IPS DF 19.7 (cell line): ENCODE measurements at places on chromosomes 7 and 10.

- no peak for DNase-seq
These were observed 175.4 kb downstream of the ARID5B start for GRCh38 chr10:62076891-62077290.

GRCh38 chr10:49585387-49585786 is 24.7 kb upstream of the SLC18A3 start:
- no peak for DNase-seq

DNA sequence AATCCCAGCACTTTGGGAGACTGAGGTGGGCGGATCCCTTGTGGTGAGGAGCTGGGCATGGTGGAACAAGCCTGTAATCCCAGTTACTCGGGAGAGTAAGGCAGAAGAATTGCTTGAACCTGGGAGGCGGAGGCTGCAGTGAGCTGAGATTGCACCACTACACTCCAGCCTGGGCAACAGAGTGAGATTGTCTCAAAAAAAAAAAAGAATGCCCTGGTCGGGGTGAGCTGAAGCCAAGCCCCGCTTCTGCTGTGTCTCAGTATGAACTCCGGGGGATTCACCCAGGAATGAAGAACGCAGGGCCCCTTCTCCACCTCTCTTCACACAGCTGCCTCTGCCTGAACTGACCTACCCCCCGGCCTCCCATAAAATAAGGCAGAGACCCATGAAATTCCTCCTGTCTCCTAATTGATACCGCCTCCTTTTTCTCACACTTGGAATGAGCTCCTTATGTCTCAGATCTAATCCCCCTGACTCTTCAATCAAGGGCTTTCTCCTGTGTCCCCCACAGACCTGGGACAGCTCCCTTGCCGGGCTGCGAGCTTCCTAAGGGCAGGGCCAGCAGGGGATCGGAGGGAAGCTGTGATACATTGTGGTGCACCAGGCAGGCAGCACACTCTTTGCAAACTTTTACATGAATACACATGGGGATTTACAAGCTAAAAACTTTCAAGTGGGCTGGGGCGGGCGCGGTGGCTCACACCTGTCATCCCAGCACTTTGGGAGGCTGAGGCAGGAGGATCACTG is 911 bp upstream of the ZP3 start:
- DNase-seq: no peak

DNA sequence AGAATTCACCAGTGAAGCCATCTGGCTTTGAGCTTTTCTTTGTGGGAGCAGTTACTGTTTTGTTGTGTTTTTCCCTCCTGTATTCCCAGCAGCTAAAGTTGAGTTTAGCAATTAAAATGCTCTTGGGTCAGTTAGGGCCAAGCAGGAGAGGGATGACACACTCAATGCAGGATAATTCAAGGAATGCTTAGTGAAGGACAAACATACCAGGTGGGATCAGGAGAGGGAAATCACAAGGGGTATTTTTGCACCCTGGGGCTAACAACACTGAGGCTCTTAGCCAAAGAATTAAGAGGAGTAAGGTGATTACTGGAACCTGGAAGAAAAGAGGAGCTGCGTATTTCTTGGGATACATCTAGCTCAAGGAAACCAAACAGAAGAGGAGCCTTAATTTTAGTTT is 82.4 kb upstream of the KCND2 start:
- DNase-seq: peak; percentile 35

- DNase-seq: peak; percentile 28
These were observed 43.4 kb upstream of the ELMO1 start for GRCh38 chr7:37491919-37492694.

DNA sequence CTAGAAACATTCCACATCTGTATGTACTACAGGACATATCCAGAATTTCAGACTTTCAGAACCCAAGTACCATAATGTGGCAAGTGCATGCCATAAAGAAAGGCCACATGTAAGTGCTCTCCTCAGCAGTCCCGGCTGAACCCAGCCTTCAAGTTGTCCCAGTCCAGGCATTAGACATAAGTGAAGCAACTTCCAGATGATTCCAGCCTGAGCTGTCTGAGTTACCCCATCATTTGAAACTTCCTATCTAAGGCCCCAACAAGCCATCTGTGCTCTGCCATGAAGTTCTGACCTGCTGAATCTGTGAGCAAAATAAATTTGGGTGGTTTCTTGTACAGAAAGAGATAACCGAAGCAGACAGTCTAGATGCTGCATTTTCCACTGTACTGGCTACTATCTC is 218.8 kb downstream of the IPMK start:
- no peak for DNase-seq

GRCh38 chr10:117133273-117134055 is 4.6 kb downstream of the VAX1 start:
- no peak for DNase-seq

DNA sequence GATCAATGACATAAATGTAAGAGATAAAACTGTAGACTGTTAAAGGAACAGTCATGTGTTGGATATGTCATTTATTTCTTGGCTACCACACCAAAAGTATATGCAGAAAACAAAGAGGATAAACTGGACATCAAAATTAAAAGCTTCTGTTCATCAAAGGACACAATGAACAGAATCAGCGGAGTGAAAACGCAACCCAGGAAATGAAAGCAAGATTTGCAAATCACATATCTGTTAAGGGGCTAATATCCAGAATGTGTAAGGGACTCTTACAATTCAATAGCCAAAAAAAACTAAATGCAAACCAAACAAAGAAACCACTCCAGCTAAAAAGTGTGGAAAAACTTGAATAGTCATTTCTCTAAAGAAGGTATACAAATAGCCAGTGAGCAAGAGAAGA is 164.3 kb downstream of the ZMYND11 start:
- DNase-seq: no peak

GRCh38 chr7:105907129-105907846 is 30.9 kb upstream of the ATXN7L1 start:
- DNase-seq: no peak

GRCh38 chr7:12111422-12112405 is 99.4 kb upstream of the TMEM106B start:
- DNase-seq: peak; percentile 45

DNA sequence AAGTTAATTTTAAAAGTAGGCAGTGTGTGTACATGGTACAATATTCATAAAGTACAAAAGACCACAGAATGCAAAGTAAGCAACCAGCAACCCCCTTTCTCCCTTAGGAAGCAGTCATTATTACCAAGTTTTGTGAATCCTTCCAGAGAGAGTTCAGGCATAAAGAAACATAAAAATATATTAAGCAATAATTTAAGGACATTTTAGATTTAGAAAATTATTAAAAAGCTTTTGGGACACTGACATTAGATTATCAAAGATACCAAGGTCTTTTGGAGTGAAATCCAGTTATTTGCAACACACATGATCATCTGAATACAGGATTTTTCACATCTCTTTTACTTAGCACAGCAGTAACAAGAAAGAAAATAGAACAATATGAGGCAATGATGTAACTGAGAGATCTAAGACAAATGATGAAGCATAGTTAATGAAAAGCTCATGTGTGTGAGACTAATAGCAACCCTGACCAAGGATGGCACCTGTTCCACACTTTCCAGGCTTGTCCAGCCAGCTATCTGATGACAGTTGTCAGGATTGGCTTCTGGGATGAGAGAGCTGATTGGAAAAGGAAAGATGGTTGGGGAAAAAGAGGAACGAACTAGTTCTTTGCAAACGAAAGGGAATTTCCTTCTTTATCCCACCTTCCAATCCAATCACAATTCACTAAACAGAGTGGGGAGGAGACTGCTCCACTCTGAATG is 115.5 kb upstream of the LAMB4 start:
- no peak for DNase-seq

DNA sequence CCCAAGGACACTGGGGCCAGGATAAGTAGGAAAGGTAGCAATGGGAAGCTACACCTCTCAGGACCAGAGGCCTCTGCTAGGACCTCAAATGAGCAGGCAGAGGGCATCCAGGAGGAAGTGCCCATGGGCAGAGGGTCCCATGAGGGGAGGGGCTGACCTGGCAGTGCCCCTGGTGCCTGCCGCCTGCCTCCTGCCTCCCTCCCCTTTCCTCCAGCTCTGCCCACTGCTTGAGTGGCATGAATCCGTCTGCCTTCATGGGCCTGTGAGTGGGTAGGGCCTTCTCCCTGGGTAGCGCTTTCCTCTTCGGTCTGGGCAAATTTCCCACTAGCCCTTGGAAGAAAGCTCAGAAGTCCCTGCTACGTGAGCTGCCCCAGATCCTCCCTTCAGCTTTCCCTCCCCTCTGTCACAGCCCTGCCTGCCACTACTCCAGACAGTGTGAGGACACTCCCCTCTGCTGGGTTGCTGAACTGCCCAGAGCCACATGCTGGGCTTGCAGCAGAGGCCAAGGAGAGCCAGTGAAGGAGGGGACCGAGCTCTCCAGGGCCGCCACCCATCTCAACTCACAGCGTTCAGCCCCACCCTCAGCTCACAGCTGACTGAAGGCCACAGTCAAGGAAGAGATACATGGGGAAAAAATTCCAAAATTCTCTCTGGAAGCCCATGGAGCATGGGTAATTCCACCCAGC is 141.4 kb downstream of the ARHGAP22 start:
- no peak for DNase-seq

- DNase-seq: no peak
These were observed 452 bp downstream of the SEMA3C start for GRCh38 chr7:80918399-80918798.

GRCh38 chr7:82442492-82443035 is 1.0 kb downstream of the CACNA2D1 start:
- no peak for DNase-seq

DNA sequence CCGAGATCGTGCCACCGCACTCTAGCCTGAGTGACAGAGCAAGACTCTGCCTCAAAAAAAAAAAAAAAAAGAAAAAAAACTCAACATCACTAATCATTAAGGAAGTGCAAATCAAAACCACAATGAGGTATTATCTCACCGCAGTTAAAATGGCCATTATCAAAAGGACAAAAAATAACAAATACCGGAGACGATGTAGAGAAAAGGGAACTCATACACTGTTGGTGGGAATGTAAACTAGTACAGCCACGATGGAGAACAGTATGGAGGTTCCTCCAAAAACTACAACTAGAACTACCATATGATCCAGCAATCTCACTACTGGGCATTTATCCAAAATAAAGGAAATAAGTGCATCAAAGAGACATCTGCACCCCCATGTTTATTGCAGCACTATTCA is 24.3 kb downstream of the GRK5 start:
- DNase-seq: no peak

- no peak for DNase-seq
These were observed 254.8 kb downstream of the HTR7 start for GRCh38 chr10:90602862-90603610.

GRCh38 chr10:98370831-98371820 is 43.9 kb downstream of the PYROXD2 start:
- no peak for DNase-seq
